ENCODE measurements at places on chromosomes 13 and 19.

DNA sequence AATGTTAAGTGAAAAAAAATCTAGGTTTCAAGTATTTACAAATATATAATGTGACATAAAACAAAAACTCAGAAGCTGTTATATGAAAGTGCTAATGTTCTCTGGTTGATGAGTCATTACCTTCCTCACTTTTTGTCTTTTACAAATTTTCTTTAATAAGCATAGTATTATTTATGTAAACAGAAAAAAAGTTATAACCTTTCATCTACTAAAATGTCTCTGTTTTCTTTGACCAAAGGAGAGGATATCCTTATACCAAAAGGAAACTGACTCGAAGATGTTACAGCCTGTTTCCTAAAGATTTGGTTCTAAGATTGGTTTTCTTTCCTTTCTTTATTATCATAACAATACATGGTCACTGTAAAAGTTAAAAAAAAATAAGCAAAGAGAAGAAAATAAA is 38.0 kb downstream of the RCBTB2 start:
- no peak for DNase-seq

DNA sequence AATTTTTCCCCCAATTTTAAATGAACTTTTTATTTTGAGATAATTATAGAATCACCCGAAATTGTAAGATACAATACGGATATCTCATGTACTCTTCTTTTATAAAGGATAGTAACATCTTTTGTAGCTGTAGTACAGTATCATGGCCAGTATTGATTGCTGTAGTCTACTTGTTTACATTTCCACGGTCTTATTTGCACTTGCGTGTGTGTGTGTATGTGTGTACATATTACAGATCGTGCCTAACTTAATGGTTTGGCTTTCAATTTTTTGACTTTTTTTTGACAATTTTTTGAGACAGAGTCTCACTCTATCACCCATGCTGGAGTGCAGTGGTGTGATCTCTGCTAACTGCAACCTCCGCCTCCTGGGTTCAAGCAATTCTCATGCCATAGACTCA is 6.7 kb downstream of the PAN3 start:
- DNase-seq = no peak

GRCh38 chr19:408902-409515 is at the start of gene C2CD4C:
Gene C2CD4C, minus strand, starts transcription at chr19:409147. Its CDS starts 786 bp downstream, at chr19:408361.
- peak; percentile 8 for DNase-seq

- DNase-seq = no peak
These were observed 34.1 kb downstream of the RGCC start for GRCh38 chr13:41491436-41491835.

DNA sequence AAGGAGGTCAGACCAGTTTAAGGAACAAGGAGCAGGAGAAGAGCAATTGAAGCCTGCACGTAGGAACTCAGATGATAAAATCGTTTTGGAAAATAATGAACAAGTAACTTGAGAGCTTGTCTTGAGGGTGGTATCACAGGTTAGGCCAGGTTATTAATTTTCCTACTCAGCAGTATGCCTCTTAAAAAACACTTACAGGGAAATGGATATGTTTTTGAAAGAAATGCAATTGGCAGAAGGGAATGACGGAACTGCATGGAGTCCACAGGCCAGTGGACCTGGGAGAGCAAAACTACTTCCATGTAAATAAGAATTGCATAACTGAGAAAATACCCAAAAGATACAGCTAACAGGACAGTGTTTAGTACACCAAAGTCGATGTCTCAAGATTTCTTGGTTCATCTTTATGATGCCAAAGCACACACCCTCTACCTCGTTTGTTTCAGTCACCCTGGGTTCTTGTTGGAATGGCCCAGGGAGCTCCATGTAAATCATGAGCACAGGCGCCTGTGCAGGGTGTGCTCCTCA is 35.2 kb downstream of the MBNL2 start:
- no peak for DNase-seq

DNA sequence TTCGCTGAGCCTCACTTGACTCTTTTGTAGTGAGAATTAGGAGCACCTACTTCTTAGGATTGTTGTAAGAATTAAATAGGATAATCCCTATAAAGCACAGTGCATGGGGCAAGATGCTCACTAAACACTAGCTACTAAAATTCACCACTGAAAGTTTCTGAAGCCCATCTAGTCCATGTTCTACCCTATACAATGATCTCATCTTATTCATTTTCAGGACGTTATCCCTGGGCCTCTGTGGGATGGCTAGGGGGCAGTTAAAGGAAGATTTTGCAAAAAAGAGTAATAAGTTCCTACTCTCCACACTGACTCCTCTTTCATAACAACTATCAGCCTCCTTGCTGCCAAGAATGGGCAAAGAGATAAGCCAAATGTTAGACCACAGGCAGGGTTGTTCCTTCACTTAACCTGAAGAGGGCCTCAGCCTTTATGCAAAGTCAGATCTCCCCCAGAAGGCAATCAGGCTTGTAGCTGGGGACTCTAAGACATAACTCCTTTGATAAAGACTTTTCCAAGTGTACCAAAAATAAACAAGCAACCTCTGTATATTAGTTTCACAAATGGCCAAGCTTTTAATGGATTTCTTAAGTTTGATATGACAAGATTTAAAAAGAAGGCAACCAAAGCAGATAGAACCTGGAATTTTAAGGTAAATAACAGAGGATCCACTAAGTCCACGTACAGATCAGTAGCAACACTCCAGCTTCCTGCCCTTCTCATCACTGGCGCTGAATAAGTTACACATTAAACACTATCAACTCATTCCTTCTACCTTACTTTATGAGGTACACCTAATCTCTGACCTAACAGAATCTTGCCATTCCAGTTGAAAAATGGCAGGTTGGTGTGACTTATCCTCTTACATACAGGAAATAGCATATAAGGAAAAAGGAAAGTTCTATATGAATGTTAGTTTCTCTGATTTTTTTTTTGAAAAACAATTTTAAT is 44.4 kb downstream of the ELF1 start:
- peak; percentile 17 for DNase-seq

- no peak for DNase-seq
These were observed 1.2 kb upstream of the NUMBL start for GRCh38 chr19:40691421-40692211.

GRCh38 chr19:21851596-21852345 is 15.8 kb upstream of the ZNF43 start:
- DNase-seq = peak; percentile 94

GRCh38 chr13:21033856-21034602 is 27.4 kb downstream of the LATS2 start:
- peak; percentile 31 for DNase-seq

All from fibroblast of skin of abdomen (primary cell).